ENCODE measurements at places on chromosomes 13 and 19.

DNA sequence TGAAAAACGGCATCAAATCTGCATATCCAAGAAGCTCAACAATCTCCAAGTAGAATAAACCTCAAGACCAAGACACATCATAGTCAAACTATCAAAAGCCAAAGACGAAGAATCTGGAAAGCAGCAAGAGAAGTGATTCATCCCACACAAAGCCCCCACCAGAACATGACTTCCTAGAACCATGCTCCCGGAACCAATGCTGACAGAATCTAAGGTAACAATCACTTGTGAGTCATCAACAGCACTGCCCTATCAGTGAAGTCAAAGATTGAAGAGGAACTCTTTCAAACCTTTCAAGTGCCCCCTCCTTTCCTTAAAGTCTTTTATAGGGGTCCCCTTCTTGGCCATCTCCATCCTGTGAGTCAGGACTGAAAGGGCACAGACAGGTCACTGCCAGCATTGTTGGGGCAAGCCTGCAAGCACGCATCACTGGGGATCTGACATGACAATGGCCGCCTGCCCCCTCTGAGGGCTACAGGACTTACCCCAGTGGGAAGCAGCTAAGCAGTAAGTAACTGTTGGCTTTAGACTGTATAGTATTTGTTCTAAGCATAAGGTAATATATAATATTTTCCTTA, at the start of gene CCDC70:
Gene CCDC70, plus strand, starts transcription at position 247 of the 578 bp plus-strand sequence. CDS start 3,443 bp downstream, outside the sequence.
- no peak for DNase-seq

- no peak for DNase-seq
These were observed 9.4 kb upstream of the FAM124A start for GRCh38 chr13:51212758-51213157.

- DNase-seq: peak; percentile 66
These were observed 6.5 kb upstream of the OPA3 start for GRCh38 chr19:45591004-45591637.

DNA sequence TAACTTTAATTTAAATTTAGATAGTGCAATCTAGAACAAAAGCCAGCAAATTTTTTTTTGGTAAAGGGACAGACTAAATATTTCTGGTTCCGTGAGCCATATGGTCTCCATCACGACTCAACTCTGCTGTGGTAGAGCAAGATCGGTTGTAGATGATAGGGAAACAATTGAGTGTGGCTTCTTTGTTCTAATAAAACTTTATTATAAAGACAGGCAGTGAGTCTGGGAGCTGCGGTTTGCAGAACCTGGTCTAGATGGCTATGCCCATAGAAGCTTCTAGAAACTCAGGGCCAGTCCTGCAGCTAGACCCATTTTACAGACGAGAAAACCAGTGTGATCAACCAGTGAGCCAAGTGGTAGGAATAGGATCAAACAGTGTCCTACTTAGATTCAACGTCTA, 11.2 kb downstream of the CDC37 start:
- DNase-seq: no peak

DNA sequence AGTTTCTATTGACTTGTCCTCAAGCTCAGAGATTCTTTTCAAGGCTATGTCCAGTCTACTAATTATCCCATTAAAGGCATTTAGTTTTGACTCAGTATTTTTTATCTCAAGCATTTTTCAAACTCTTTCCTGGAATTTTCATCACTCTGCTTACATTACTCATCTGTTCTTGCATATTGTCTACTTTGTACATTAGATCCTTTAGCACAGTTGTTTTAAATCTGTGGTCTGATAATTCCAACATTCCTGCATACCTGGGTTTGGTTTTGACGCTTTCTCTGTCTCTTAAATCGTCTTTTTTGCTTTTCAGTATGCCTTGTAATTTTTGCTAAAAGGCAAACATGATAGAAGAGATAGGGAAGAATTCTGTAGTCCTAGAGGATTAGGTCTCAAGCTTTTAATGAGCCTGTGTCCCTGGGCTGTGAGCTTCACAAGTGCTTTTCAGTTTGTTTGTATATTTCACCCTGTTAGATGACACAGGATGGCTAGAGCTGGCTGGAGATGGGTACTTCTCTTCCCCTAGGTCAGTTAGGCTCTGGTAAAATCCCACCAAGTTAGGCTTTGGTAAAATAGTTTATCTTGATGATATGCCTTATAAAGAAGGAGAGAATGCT, 46.1 kb upstream of the GPC6 start:
- no peak for DNase-seq

DNA sequence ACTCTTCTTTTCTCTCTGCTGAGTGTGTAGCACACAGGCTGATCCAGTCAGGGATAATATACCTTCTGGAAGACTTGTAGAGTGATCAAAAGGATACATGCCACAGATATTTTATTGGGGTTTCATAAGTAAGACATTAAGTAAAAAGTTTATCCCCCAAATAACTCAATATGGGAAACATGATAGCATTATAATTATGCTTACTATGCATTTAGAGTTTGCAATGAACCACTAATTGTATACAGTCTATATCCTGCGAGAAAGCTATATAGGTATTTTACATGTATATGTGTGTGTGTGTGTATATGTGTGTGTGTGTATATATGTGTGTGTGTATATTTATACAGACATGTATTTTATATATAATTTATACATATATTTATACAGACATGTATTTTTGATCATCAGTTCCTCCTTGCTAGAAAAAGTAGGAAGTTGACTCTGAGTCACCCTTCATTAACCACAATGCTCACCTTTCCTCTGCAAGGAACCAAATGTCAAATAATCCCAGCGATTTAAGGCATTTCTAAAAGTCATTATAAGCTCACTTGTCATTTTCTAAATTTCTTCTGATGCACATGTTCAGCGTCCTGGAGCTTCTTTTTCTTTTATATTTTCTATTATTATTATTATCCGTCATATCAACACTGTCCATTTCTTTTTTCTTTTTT, 312.5 kb upstream of the OBI1 start:
- DNase-seq: no peak

GRCh38 chr13:24777171-24777570, 13.2 kb downstream of the RNF17 start:
- DNase-seq: no peak

GRCh38 chr13:43107780-43108179, 84.4 kb downstream of the DNAJC15 start:
- no peak for DNase-seq

DNA sequence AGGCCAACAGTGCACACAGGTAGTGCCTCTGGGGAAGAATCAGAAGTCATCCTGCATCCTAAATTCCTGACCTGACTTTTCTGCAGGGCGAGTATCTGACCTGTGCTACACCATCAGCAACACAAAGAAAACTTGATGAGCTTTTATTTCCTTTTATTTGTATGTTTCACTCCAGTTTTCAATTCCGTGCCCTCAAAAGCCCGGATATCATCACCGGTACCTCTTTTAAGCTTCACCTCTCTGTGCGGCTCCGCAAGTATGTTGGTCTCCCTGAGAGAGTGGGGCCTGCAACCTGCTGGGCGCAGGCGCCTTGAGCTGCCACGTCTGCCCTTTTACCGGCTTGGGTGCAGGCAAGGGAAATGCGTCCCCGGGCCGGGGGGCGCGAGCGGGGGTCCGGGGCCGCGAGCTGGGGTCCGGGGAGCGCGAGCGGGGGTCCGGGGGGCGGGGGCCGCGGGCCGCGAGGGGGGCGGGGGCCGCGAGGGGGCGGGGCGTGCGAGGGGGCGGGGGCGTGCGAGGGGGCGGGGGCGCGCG, 4.3 kb upstream of the DUXA start:
- DNase-seq: no peak

DNA sequence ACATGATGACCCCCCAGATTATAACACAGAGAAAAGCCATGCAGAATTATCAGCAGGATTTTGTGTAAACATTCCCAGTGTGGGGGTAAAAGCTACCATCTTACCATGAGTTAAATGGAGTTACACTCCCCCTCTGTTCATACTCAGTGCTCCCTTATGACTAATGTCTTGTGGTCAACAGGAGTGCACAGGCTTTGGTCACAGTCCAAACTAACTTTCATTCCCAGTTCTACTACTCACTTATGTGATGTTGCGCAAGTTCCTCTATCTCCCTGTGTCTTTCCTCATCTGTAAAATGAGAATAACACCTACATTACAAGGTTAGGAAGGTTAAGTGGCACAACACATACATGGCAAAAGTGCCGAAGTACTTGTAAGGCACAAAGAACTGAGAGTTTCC, 277.9 kb downstream of the RBM26 start:
- peak; percentile 32 for DNase-seq

- no peak for DNase-seq
These were observed 5.4 kb downstream of the NUMBL start for GRCh38 chr19:40685016-40685526.

GRCh38 chr13:111899714-111900389, 167.1 kb upstream of the SOX1 start:
- DNase-seq: no peak
